ENCODE measurements at places on chromosomes 5 and 9.

- DNase-seq = no peak
Observed at GRCh38 chr5:179727106-179727505, 5.5 kb upstream of the MAML1 start.

DNA sequence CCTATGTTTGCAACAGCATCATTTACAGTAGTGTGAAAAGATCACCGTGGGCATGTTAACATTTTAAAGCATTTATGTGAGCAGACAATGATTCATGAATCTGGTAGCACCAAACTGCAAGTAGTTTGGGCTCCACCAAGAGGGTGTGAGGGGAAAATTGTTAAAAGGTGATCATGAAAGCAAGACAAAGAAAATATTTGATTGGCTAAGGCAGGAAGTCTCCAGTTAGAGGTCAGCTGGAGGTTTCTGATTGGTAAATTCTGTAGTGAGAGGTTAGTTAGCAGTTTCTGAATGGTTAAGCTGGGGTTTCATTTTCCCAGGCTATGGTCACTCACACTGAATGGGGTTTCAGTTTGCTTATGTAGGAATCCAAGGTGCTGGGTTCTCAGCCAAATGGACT, 13.5 kb upstream of the DRD1 start:
- no peak for DNase-seq

DNA sequence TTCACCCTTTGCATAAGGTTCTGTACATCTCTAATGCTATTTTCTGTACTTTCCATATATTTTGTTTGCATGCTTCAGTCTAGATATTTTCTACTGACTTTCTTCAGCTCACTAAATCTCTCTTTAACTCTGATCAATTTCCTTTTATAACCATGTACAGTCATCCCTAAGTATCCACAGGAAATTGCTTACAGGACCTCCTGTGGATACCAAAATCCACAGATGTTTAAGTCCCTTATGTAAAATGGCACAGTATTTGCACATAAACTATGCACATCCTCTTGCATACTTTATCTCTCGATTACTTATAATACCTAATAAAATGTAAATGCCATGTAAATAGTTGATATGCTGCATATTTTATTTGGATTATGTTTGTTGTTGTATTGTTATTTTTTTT, 442.1 kb downstream of the TLE4 start:
- DNase-seq = no peak

GRCh38 chr5:128212191-128212806, 128.7 kb downstream of the SLC12A2 start:
- DNase-seq = no peak

All from occipital lobe (tissue), 3 donors.